Activated CD4-positive, alpha-beta memory T cell treated with anti-CD3 and anti-CD28 coated beads for 36 hours (primary cell): ENCODE measurements at places on chromosomes 4 and X. TPM values are rescaled to one million over a fixed set of nuclear protein-coding genes. Genes with fewer than 3 reads are reported as not detected.

Gene MND1
- total RNA-seq: 36.1 TPM

GRCh38 chr4:158649111-158649680, 22.5 kb downstream of the C4orf46 start:
- H3K27me3 ChIP-seq: peaks cover 4% of the 10 kb centered on the region
- DNase-seq: no peak
- H3K4me1 ChIP-seq: peaks cover 7% of the 10 kb centered on the region
- H3K4me3 ChIP-seq: no peak overlapping the region
- no peaks in the 10 kb centered on the region for H3K36me3 ChIP-seq

Gene NLRP2B
- not detected for total RNA-seq

Gene STK32B
- total RNA-seq: not detected

DNA sequence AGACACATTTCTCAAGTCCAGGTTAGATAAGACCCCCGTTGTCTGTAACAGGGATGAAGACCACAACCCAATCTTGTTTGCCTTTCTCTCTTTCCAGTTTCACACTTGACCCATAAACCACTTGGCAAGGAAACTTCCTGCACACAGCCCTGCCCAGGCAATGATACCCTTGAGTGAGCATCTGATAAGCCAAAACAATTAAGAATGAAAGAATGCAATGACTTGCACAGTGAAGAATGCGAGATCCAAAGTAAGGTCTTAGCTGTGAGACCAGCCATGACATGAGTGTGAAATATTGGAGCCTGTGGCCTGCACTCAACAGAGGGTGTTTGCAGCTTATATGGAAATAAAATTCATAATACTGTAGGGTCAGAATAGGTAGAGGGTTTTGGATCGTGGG, 37.9 kb upstream of the MXRA5 start:
- H3K4me1 ChIP-seq: no peaks in the 10 kb centered on the region
- H3K27me3 ChIP-seq: no peaks in the 10 kb centered on the region
- no peak for DNase-seq
- no peaks in the 10 kb centered on the region for H3K36me3 ChIP-seq

GRCh38 chr4:169398316-169398715, 127.6 kb upstream of the SH3RF1 start:
- peaks cover 20% of the 10 kb centered on the region for H3K36me3 ChIP-seq
- H3K4me3 ChIP-seq: no peak overlapping the region
- H3K27ac ChIP-seq: no peak overlapping the region
- no peaks in the 10 kb centered on the region for H3K4me1 ChIP-seq

DNA sequence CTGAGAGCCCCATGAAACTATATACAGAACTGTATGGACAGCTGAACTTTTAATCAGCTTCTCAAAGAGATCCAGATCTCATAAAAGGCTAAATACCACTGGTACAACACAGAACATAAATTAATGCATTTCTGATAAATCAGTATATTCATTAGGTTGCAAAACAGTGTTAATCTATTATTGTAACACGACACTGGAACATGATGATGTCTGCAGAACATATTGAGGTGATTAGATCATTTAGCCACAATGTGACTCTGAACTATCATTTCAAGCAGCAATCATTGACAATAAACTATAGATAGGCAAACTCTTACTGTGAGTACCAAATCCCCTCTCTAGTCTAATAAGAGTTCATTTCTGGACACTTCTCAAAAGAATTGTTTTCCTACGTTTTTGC, 50.3 kb downstream of the GASK1B start:
- no peaks in the 10 kb centered on the region for H3K36me3 ChIP-seq
- H3K27ac ChIP-seq: no peak overlapping the region
- H3K4me3 ChIP-seq: no peak overlapping the region
- H3K4me1 ChIP-seq: no peaks in the 10 kb centered on the region
- H3K27me3 ChIP-seq: no peaks in the 10 kb centered on the region
- no peak for DNase-seq

GRCh38 chr4:101348995-101349800, 1.9 kb upstream of the PPP3CA start:
- DNase-seq: no peak
- H3K4me1 ChIP-seq: peaks cover 22% of the 10 kb centered on the region
- peaks cover 9% of the 10 kb centered on the region for H3K27me3 ChIP-seq
- no peak overlapping the region for H3K27ac ChIP-seq

GRCh38 chr4:151569650-151570049, 160.7 kb downstream of the FHIP1A start:
- no peak overlapping the region for H3K4me3 ChIP-seq
- H3K27me3 ChIP-seq: peaks cover 11% of the 10 kb centered on the region
- no peaks in the 10 kb centered on the region for H3K4me1 ChIP-seq
- no peak overlapping the region for H3K27ac ChIP-seq
- H3K36me3 ChIP-seq: no peaks in the 10 kb centered on the region

Gene TTC29
- total RNA-seq: not detected

DNA sequence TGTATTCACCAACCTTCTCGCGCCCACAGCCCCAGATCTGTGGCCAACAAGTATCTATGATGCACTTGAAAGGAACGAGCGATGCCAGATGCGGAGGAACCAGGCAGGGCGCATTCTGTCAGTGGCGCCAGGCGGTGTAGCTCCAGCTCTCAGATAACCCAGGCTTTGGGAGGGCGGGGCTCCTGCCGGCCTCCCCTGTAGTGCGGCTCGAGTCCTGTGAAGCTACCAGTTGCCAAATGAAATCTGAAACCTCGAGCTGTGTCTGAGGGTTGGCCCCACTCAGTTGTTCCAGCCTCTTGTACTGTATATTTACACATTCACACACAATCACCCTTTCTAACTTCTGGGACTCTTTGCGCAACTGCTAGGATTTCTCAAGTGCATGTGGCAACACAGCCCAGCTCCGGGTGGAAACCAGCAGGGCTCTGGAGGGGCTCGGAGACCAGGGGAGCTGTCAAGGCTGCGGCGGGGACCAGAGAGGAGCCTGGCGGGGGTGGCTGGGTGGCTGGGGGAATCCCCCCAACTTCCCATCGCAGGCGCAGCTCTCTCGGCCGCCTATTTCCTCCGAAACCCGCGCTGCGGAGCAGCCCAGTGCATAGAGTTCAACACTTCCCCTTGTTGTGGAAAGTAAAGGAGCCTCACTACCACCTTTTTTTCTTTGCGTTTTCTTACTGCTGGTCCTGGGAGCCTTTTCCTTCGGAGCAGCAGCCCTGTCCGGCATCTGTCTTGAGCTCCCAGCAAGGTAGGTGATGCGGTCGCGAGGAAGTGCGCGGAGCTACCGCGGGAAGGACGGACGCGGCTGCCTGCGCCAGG, at the start of gene ARHGAP24:
ARHGAP24 (plus strand) TSS at position 333 of the 813 bp plus-strand sequence.
- peaks cover 10% of the 10 kb centered on the region for H3K27me3 ChIP-seq
- H3K36me3 ChIP-seq: no peaks in the 10 kb centered on the region
- H3K4me3 ChIP-seq: no peak within 1 kb of the TSS
- H3K4me1 ChIP-seq: no peaks in the 10 kb centered on the region
- peak; percentile 21 for DNase-seq

GRCh38 chrX:115582616-115583495, 21.9 kb downstream of the PLS3 start:
- H3K27me3 ChIP-seq: no peaks in the 10 kb centered on the region
- DNase-seq: no peak
- H3K36me3 ChIP-seq: no peaks in the 10 kb centered on the region
- no peak overlapping the region for H3K27ac ChIP-seq

DNA sequence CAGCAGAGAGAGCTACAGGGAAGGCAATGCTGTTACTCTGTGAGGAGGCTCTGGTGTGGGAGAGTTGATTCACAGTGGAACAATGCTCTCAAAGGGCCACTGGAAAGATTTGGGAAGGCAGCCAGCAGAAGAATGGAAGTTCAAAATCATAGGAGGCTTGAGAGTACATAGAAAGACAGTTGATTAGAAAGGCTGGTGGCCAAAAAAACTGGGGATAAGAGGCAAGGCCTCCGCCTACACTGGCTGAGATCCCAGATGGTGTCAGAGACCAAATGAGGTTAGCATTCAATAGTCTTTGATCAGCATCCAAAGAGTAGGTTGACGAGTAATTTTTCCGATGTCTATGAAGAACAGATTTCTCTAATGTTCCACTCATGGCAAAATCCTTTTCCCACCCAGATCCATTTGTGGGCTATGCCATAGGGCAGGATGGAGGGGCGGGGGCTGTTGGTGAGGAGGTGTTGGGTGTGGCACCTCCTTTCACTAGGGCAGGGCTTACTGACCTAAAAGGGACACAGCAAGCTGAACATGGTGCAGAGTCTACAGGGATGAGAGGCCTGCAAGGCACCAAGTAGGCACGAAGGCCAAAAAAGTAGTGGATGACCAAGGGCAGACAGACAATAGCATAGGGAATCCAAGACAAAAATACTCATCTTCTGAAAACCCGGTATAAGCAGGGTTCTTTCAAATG, 15.1 kb downstream of the TEC start:
- no peaks in the 10 kb centered on the region for H3K4me1 ChIP-seq
- no peak overlapping the region for H3K27ac ChIP-seq
- H3K4me3 ChIP-seq: no peak overlapping the region
- H3K36me3 ChIP-seq: no peaks in the 10 kb centered on the region

DNA sequence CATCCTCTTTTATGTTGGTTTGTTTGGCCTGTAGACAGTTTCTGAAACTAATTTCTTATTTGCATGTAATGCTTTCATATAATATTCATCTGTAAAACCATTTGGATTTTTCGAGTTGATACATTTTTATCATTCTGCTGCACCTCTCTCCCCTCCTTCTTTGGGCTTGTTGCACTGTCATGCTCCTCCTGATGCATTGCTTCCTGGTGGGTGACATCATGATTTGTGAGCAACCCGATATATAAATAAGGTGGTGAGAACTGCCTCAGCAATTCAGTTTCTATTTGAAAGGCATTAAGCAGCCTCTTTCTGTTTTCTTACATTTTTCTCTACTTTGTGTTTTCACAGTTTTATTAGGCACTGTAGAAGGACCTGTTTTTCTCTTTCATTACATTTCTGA, 515.7 kb downstream of the RPA4 start:
- peak overlapping the region; percentile 85 for H3K27ac ChIP-seq
- no peaks in the 10 kb centered on the region for H3K36me3 ChIP-seq

Gene GYPB
- total RNA-seq: not detected

- H3K27me3 ChIP-seq: no peaks in the 10 kb centered on the region
- no peaks in the 10 kb centered on the region for H3K36me3 ChIP-seq
- H3K4me1 ChIP-seq: peaks cover 16% of the 10 kb centered on the region
- DNase-seq: no peak
Observed at GRCh38 chr4:122781486-122781885, 45.1 kb upstream of the FGF2 start.

GRCh38 chrX:150763810-150764209, 70.6 kb downstream of the MTMR1 start:
- no peaks in the 10 kb centered on the region for H3K27me3 ChIP-seq
- H3K27ac ChIP-seq: no peak overlapping the region
- no peak overlapping the region for H3K4me3 ChIP-seq
- H3K36me3 ChIP-seq: peaks cover 4% of the 10 kb centered on the region
- H3K4me1 ChIP-seq: peaks cover 10% of the 10 kb centered on the region

DNA sequence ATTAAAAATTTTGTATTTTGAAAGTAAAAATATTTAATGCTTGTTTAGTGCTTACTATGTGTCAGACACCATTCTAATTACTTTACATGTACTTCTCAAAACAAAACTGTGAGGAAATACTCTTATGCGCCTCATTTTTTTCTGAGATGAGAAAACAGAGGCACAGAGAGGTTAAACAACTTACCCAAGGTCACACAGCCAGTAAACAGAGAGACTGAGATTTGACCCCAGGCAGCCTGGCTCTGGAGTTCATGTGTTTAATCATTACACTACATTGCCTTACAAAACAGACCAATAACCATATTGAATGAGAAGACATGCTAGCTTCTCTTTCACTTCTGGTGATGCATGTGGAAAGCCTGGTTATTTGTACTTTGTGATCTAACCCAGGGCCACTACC, 86.3 kb downstream of the IGSF1 start:
- no peak for DNase-seq
- no peaks in the 10 kb centered on the region for H3K27me3 ChIP-seq
- H3K27ac ChIP-seq: no peak overlapping the region
- H3K4me1 ChIP-seq: no peaks in the 10 kb centered on the region
- no peaks in the 10 kb centered on the region for H3K36me3 ChIP-seq

DNA sequence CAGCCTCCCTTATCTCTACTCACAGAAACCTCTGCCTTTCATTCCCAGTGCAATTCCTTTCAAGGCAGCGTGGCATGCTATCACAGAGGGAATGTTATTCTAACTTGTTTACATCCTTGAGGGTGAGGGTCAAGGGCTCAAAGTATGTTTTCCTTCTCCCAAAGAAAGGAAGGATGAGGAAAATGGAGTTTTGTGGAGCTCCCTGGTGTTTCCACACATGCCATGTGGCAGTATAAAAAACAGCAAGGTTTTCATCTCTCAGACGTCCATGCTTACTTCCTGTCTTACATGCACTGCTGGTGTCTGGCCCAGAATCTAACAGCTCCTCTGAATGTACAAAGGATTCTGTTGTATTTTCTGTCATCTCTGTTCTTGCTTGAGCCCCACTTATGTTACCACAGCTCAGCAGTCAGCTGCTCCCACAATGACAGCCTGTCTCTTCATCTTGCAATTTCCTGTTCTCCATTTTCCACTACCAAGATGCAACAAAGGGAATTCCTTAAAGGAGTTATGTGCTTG, 128.0 kb downstream of the SNCA start:
- no peaks in the 10 kb centered on the region for H3K4me1 ChIP-seq
- no peaks in the 10 kb centered on the region for H3K36me3 ChIP-seq
- no peak overlapping the region for H3K27ac ChIP-seq
- no peak overlapping the region for H3K4me3 ChIP-seq

Gene MAGEA10
- total RNA-seq: not detected

DNA sequence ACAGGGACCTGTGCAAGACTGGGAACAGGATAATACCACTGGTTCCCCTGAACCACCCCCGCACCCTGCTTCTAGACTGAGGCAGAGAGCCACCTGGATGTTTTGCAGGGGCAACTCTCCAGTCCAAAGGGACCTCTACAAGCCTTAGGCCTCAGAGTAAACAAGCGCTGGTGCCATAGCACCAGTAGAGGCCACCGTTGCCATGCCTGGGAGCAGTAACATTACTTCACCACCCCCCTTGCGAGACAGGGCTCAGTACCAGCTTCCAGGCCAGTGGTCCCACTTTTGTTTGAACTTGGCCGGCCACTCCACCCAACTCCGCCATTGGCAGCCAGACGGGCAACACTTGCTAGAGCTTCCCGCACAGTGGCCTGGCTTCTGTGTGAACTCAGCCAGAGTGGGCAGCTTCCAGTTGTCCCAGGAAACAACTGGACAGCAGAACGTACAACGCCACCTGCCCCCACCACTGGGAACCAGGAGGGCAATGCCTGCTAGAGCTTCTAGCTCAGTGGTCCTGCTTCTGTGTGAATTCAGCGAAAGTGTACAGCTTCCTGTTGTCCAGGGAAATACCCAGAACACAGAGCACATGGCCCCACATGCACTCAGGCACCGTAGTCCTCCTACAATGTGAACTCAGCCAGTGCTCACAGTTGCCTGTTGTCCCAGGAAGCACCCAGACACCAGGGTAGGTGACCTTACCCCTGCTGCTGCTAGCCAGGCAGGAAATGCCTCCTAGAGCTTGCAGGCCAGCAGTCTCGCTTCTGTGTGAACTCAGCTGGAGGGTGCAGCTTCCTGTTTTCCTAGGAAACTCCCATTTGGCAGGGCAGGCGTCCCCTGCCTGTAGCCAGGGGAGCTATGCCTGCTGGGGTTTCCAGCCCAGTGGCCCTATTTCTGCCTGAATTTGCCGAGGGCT, 39.9 kb upstream of the PCDH19 start:
- H3K4me3 ChIP-seq: no peak overlapping the region
- H3K36me3 ChIP-seq: no peaks in the 10 kb centered on the region
- H3K4me1 ChIP-seq: no peaks in the 10 kb centered on the region
- no peak for DNase-seq
- no peak overlapping the region for H3K27ac ChIP-seq

- peaks cover 21% of the 10 kb centered on the region for H3K27me3 ChIP-seq
- no peaks in the 10 kb centered on the region for H3K36me3 ChIP-seq
- H3K27ac ChIP-seq: no peak overlapping the region
Observed at GRCh38 chr4:53601251-53601764, 10.0 kb upstream of the LNX1 start.

Gene DOK7
- not detected for total RNA-seq

Gene TLR1
- 1.5 TPM for total RNA-seq
